ENCODE measurements at places on chromosomes 4 and X.

DNA sequence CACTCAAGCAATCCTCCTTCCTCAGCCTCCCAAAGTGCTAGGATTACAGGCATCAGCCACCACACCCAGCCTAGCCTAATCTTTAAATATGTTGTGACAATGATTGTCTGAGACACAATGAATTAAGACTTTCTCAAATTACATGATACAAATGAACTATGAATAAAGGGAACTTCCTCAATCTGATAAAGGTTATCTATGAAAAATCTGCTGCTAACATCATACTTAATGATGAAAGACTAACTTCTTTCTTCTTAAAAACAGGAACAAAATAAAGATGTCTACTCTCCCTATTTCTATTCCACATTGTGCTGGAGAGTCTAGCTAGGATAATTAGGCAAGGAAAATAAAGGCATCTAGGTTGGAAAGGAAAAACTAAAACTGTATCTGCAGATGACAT, 60.0 kb downstream of the PDHA1 start:
- no peak for DNase-seq

DNA sequence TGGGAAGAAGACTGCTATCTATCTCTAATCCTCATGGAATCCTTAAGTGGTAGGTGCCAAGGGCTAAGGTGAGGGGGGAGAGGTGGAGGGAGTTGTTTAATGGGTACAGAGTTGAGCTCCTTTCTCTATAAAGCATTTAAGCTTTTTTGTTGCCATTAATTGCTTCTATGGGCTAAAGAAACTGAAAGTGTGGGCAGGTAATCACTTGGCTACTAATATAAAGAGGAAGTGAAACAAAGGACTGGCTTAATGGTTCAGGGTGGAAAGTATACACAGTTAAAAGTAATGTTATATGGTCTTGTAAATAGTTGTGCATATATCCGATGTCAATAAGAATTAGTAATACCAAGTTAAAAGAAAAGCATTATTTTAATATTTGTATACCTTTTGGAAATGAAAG, 83.9 kb downstream of the POLA1 start:
- DNase-seq: no peak

DNA sequence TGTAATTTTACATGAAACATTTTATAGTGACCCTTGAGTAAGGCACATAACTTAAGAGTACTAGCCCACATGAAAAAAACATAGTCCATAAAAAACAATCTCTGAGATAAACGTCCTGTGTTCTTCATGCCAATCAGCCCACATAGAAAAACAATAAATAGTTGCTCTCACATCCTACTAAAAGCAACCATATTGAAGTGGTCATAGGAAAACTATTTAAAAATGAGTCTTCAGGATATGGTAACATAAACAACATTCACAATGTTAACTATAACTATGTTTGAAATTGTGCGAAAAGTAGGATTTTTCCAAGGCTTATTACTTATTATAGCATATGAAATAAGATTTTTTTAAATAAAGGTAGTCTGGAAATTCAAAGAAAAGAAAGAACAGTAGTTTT, 77.1 kb upstream of the EPHA5 start:
- no peak for DNase-seq

DNA sequence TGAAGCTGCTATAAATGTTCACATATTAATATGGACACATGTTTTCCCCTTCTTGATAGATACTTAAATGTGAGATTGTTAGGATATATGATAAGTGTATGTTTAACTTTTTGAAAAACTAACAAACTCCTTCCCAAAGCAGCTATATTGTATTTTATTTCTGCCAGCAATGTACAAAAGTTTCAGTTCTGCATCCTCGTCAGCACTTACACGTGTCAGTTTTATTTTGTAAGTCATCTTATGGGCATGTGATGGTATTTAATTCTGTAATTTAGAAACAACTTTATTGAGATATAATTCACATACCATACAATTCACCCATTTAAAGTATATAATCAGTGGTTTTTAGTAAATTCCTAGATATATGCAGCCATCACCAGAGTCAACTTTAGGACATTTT, 31.6 kb downstream of the RAPGEF2 start:
- no peak for DNase-seq

DNA sequence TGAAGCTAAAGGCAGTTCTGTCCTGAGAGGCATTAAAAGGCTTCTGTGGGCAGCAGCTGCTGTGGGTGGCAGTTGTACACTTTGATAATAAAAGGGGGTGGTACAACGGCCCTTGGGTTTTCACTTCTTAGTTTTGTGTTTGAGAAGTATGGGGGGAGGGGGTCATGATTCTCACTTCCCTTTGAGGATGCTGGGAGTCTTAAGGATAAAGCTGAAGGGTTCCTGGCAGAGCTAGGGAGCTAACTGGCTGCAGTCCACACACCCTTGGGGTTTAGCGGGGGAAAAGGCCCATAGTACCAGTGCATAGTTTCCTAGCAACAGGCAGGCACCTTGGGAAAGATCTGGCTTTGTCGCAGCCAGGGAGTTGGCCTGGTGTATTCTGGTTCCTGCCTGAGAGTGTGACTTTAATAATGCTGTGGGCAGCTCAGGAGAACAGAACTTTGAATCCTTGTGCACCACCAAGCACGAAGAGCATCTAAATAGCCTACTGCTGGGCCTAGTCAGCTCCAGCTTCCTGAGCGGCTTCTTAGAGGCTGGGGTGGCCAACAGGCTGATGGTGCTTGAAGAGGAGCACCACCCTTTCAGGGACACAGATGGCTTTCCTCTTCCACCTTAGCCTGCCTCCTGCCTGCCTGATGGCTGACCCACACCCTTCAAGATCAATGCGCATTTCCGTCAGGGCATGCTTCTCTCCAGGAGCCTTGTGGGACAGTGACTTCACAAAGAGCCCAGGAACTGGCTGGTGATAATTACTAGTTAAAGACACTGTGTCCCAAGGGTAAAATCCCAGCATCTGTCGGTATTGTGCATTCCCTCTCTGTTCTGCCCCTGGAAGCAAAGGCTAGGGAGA, 12.5 kb downstream of the ZBTB33 start:
- DNase-seq: no peak

DNA sequence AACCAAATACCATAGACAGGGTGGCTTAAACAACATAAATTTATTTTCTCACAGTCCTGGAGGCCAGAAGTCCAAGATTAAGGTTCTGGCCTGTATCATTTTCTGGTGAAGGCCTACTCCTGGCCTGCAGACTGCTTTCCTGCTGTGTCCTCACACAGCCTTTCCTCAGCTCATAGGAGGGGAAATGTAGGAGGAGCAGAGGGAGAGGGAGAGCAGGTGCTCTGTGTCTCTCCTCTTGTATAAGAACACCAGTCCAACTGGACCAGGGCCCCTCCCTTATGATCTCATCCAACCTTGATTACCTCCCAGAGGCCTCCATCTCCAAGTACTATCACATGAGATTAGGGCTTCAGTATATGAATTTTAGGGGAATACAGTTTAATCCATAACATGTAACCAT, 34.3 kb downstream of the RAPGEF2 start:
- DNase-seq: no peak

DNA sequence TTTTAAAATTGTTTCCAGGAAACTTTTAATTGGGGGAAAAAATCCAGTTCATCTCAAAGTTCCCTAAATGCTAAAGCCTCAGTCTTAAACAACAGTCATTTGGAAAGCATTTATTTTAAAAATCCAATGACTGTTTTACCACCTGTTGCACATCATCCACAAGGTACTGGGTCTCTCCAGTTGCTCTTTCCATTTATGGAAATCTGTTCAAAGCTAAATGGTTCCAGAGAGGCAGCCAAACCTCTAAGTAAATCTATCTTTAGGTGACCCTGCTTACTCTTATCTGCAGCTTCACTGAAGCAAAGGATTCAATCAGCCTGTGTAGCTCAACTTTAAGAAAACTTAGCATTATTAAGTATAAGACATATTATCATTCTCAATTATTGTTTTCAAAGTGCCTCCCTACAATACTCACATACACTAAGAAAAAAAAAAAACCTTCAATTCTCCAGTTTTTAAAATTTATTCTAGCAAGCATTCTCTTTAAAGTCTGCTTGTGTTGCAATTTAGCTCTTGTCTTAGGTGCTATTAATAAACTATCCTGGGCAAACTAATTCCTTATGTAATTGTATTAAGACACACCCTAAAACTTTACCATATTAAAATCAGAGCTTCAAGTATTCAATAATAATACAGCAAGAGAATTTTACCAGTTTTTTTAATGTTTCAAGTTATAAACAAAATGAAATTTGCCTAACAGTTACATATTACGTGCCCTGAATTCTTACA, 60.6 kb downstream of the NOCT start:
- DNase-seq: no peak

- DNase-seq: no peak
These were observed 24.7 kb upstream of the GPR101 start for GRCh38 chrX:137058339-137059127.

GRCh38 chr4:87659247-87659931, 9.3 kb downstream of the DMP1 start:
- no peak for DNase-seq

GRCh38 chr4:183897193-183897592, 7.9 kb upstream of the STOX2 start:
- DNase-seq: no peak

GRCh38 chrX:47168495-47169073, 23.6 kb downstream of the RBM10 start:
- DNase-seq: no peak

- DNase-seq: no peak
These were observed 16.6 kb upstream of the PITX2 start for GRCh38 chr4:110639207-110640090.

GRCh38 chr4:111268769-111269414, 646.0 kb upstream of the PITX2 start:
- DNase-seq: no peak

- DNase-seq: no peak
These were observed 103.8 kb upstream of the LEF1 start for GRCh38 chr4:108272561-108272960.

- DNase-seq: no peak
These were observed 321.6 kb downstream of the TENM3 start for GRCh38 chr4:182564724-182565369.

DNA sequence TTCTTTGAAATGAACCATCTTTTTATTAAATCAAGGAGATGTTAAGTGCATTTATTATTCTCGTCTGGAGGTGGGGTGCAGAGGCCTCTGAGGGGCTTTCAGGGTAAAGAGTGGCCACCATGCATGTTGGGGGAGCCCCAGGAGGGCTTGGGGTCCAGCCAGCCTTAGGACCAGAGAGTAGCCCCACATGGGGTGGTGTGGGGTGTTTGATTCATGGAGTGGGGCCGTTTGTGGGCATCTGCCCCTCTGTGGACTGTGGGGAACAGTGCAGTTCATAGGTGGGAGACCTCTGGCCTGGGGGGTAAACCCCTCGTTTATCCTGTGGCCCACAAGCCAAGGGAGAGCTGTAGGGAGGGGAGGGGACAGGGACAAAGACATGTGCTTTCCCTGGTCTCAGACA, 26.9 kb downstream of the HTRA3 start:
- DNase-seq: no peak

DNA sequence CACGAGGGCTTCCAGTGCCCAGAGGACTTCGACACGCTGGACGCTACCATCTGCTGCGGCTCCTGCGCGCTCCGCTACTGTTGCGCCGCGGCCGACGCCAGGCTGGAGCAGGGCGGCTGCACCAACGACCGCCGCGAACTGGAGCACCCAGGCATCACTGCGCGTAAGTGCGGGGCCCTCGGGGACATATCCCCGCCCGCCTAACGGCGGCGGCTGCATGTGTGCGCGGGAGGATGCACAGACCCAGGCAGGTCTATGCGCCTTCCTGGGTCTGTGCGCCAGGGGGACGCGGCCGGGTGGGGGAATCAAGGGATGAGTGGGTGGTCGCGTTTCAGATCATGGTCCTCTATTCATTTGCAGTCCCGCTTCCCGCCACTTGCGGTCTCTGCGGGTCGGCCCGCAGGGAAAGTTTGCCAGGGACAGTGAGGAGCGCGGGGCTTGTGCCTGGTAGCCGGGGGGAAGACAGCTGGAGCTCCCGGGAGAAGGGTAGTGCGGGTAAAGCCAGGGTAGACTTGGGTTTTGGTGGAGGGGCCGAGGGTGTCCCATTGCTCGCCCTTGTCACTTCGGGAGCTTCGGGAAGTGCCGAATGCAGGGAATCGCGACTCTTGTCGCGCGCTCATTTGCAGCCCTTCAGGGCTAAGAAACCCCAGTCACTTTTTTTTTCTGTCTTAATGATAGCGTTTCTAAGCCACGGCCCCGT, 1.0 kb downstream of the SHISA3 start:
- no peak for DNase-seq

GRCh38 chr4:20462426-20463175, 210.9 kb downstream of the SLIT2 start:
- DNase-seq: no peak

DNA sequence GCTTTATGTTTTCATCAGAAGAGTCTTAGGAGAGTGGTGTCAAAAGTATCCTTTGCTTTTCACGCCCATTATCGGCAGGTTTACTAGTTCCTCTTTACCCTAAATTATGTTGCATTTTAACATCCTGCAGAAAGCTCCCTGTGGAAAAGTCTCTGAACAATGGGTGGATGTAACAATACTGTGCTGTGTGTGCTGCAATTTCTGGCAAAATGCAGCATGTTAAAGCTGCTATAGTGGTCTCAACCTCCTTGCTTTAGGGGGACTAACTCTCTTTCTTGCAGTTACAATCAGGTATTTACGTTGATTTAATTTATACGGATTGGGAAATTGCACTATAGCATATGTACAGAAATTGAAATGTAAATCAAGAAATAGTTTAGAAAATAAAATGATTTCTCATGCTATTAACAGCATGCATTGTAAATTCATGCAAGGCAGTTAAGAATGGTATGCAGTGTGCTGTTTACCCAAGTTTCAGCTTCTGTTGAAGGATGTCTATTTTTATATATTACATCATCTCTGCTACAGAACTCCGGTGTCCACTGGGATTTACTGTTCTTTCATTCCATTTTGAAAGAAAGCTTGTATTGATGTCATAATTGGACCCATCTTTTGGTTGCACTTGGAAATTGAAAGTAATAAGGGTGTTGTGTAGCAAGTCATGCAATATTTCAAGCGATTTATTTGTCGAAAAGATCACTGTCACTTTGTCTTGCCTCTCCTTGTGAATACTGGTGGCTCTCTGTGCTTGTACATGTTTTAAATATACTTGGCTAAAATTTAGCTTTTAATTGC, 145.7 kb downstream of the RAPGEF2 start:
- no peak for DNase-seq

- no peak for DNase-seq
These were observed 1008.0 kb downstream of the RAPGEF2 start for GRCh38 chr4:160110891-160111290.
